ENCODE measurements at places on chromosomes 4 and X.

DNA sequence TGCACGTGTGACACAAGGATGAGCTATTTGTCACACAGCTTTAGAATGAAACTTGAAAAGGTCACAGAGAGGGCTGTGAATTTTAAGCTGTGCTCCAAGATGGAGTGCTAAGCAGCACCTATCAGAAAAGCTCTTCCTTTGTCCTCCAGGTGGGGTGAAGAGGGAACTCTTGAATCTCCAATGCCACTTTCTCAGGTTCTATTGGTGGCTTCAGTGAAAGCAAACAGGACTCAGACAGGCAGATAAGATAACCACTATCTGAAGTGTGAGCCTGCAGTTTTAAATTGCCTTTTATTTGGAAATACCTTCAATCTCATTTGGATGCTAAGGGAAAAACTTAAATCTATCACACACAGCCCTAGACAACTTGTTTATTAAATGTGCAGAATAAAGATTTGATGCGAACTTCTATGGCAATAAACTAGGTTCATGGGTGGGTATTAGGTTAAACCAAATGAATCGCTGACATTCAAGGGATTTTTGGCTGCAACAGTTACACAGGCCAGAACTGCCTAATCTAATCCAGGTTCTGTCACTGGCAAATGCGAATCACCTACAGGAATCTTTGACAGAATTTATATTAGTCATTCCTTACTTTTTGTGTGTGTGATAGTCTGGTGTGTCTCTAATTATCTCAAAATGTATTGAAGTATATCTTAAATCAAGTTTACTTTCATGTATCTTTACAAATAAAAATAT is 13.6 kb upstream of the PDGFRA start:
- DNase-seq: no peak

DNA sequence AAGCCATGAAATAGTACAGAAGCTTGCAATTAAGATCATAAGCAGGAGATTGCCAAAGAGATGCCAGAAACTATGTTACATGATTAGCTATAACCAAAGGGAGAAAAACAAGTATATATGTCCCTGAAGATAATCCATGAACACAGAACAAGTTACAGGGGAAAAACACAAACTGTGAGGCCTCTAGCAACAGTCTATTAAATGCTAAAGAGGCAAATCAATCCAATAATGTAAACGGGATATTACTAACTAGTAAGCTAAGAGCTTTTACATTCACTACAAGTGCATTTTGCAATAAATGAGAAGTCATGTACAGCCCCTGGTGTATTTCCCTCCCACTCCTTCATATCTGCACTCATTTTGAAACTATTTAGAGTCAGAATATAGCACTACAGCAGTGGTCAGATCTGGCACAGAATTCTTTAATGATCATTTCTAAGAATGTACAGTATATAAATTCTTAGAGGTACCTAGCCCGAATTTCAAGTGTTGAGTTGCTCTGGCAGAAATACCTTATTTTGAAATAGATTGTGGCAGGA is 449.8 kb upstream of the SMIM31 start:
- no peak for DNase-seq

DNA sequence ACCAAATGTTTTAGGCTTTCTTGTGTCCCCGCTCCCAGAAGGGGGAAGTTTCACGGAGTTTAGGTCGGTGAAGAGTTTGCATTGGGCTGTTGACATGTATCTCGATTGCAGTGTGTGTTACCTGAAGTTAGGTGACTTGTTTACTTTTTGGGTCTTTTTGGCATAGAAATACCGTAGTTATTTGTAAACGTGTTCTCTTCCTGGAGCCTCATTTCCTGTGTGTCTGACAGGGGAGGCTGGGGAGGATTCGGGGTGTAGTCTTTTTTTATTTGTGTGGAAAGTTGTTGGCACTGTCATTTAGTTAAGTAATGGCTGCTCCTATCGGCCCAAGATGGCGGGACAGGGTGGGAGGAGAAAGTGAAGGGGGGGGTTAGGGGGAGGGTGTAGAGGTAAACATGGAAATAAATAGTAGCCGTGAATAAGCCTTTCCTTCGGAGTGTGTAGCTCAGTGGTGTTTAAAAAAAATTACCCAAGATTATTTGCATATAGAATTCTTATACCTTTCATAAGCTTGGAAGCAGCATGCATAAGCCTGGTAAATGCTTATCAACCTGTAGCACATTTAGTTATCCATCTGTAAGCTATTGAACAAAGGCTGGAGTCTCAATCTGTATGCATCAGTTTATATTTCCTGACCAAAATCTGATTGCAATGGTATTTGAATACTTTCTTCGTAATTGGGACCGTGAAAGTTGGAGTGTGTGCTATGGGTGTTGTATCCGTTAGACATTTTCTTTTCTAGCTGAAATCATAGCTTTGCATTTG is 1.6 kb downstream of the KDM6A start:
- DNase-seq: no peak

- DNase-seq: no peak
These were observed 43.6 kb downstream of the TSC22D3 start for GRCh38 chrX:107731831-107732502.

DNA sequence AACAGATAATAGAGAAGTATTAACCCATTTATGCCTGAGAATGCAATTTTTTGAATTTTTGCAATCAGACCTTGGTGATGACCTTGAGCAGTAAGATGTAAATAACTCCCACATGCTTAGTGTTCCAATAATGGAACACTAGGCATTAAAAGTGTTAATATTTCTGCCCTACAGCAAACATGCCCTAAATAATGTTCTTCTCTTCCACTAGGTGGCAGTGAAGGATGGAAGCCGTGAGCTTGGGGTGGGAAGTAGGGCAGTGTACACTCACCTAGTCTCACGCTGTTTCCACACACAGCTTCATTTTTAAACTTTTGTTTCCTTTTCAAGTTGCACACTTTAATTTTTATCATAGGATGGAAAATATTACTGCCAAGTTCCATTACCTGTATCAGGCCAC is 613.1 kb upstream of the HS3ST1 start:
- DNase-seq: no peak

- no peak for DNase-seq
These were observed 213.5 kb downstream of the TEX13A start for GRCh38 chrX:105006996-105007395.

GRCh38 chr4:138003248-138003647 is 238.9 kb downstream of the SLC7A11 start:
- DNase-seq: no peak

- no peak for DNase-seq
These were observed 343.6 kb downstream of the SPRY1 start for GRCh38 chr4:123740236-123740635.

DNA sequence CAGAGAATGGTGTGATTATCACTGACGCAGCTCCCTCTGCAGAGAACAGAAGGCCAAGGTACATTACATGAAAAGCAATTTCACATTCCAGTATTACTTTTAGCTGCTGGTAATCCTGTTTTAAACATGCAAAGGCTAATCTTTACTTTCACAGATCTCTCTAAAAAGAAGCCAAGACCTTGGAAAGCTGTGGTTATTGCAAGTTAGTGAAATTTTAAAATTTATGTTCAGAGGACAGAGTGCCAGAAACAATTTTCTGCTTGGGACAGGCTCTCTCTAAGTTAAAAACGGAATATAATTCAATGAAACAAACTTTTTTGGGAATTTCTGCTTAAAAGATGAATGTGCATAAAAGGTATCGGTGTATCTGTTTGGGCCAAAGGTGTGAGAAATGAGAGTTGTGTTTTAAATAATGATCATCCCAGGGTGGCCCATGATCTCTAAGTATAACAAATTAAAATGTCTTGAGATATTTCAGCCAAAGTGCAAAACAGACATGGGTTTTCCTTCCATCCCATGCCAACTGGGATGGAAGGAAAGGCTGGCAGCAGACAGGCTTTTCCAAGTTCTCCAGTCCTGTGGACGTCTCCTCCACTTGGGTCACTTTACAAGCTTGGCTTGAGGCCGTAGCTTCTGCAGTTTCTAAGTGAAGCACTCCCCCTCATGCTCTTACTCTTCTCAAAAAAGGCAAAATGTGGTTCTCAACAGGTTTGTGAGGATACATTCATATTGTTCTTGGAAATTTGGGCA is 118.0 kb downstream of the DRD5 start:
- DNase-seq: no peak

DNA sequence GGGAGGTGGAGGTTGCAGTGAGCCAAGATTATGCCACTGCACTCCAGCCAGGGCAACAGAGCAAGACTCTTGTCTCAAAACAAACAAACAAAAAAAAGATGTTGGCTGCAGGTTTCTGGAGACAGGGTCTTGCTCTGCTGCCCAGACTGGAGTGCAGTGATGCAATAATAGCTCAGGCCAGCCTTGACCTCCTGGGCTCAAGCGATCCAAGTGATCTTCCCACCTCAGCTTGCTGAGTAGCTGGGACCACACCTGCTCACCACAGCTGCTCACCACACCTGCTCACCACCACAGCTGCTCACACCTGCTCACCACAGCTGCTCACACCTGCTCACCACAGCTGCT is 29.9 kb upstream of the CPLX1 start:
- no peak for DNase-seq

GRCh38 chrX:3527811-3528210 is 181.4 kb upstream of the MXRA5 start:
- DNase-seq: no peak

DNA sequence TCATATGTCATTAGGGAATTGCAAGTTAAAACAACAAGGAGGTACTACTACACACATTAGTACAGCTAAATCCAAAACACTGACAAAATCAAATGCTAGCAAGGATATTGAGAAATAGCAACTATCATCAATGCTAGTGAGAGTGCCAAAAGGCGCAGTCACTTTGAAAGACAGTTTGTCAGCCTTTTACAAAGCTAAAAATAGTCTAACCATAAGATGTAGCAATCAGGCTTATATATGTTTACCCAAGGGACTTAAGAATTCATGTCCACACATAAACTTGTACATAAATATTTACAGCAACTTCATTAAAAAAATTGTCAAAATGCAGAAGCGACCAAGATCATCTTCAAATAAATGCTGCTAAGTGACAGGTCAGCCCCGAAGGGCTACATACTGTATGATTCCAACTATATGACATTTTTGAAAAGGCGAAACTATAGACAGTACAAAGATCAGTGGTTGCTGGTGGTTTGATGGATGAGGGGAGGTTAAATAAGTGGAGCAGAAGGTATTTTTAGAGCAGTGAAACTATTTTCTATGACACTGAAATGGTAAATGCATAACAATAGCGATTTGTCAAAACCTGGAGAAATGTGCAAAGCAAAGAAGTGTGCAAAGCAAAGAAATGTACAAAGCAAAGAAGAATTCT is 704.8 kb downstream of the ARAP2 start:
- no peak for DNase-seq

DNA sequence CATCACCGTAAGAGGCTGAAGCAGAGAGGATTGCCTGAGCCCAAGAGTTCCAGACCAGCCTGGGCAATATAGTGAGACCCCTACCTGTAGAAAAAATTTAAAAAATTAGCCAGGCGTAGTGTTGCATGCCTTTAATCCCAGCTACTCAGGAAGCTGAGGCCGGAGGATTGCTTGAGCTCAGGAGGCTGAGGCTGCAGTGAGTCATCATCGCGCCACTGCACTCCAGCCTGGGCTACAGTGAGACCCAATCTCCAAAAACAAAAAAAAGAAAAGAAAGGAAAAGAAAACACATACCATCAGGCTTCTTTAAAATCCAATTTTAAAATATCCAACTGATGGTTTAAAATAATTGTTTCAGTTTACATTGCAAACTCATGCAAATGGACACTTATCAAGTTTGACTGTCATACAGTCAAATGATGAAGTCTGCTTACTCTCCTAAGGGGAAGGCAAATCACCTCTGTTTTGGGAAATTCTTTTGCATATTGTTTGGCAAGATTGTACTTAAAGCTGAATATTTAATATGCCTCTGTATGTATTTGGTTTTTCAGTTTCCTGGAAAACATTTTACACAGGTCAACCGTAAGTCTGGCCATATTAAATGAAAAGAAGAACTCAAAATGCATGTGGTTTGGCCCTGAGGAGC is 23.7 kb upstream of the TENM3 start:
- DNase-seq: no peak

DNA sequence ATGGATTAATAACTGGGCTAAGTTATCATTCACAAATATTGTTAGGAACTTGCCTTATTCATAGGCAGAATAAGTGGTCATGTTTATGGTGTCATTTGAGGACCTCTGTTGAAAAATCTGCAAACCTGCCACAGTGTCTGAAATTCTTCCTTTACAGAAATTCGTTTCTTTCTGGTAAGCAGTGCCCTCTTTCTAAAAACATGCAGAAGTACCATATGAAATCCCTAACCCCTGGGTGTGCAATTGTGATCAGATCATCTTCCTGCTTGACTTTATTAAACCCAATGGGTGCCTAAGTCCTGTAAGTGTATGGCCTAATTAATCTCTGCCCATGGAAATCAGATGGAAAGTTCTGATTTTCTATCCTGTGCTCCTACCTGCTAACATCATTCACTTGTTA is 4.4 kb upstream of the HTATSF1 start:
- peak; percentile 26 for DNase-seq

DNA sequence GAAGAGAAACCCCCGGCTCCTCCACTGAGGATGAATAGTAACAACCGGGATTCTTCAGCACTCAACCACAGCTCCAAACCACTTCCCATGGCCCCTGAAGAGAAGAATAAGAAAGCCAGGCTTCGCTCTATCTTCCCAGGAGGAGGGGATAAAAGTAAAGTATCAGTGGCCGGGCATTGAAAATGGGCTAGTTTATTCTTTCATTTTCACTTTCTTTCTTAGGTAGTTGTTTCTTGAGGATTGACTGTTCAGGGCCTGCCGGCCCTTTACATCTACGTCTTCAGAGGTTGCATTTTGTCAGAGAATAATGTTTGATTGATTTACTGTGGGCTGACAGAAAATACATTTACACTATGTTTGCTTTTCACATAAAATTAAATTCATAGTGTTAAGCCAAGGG is 27.1 kb downstream of the PAK3 start:
- no peak for DNase-seq

- no peak for DNase-seq
These were observed 288.4 kb upstream of the NRK start for GRCh38 chrX:105533951-105534350.

DNA sequence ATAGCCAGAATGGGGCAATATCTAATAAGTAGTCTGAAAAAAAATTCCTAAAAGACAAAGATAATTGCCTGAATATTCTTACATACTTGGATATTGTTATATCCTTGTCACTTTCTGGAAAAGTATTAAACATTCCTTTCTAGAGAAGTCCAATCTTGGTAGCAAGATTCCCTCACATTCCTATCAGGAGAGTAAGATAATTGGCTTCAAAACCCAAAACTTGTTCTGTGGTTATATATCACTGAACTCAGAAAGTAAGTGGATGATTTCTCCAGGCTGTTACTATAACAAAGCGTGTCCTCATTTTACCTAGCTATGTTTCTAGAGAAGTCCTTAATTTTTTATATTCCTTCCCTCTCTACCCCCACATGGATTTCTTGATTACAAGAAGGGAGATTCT is 46.0 kb upstream of the TEX13A start:
- DNase-seq: no peak
